ENCODE measurements at places on chromosomes 12 and 14.

DNA sequence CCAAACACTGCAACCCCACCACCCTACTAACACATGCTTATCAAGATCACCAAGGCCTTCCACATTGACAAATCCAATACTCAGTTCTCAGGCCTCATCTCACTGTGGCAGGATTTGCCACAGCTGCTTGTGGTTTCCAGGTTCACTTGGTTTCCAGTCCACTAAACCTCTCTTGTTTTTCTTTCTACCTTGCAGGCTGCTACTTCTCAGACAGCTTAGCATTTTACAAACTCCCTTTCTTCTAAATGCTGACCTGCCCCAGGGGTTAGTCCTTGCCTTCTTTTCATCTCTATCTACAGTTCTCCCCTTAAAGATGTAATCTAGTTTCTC lies 84.1 kb downstream of the BCAT1 start:
- no peak for DNase-seq

DNA sequence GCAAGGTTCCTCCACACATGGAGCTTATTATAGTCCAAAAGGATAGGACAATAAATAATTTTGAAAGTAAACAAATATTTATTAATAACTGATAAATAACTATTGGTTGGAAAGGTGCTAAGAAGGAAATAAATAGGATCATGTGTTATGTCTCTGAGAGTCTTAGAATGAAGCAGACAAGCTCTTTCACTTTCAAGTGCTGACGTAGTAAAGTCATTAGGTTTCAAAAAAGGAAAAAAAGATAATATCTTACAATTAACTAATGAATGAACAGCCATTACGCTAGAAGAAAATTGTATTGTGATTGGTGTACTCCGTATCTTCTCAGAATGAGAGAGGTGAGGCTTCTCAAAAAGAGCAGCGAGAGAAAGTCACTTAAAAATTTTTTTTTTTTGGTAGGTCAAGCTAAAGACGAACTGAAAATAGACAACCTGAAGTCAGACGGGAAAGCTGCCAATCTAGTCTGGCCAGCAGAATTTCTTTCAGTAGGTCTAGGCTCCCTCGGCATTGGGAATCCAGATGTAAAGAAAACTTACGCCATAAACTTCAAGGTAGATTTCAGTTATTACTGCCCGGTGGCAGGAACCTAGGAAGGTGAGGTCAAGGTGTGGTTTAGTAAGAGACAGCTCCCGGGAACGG lies 583 bp upstream of the LEMD3 start:
- DNase-seq = no peak

DNA sequence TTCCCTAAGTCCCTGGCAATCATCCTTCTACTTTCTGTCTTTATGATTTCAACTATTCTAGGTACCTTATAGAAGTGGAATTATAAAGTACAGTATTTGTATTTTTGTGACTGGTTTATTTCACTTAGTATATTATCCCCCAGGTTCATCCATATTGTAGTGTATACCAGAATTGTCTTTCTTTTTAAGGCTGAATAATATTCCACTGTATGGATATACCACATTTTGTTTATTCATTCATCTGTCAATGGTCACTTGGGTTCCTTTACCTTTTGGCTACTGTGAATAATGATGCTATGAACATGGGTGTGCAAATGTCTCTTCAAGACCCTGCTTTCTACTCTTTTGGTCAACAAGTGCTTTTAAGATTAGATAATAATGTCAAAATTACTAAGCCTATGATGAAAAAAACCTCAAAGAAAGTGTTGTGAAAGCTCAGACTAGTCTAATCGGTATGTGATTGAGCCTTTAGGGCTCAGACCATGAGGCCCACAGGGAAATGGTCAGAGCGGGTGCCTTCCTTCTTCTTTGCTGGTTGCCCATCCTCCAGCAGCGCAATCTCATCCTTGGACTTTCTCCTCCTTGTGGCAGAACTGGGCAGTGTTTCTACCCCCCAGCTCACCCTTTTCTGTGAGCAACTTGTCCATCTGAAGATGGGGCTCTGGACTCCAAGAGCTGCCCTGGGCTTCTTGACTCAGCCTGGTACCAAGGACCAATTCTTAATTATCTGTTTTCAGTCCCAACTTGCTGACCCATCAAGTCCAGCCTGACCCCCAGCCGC lies 105.4 kb downstream of the TTC8 start:
- DNase-seq = peak; percentile 3

DNA sequence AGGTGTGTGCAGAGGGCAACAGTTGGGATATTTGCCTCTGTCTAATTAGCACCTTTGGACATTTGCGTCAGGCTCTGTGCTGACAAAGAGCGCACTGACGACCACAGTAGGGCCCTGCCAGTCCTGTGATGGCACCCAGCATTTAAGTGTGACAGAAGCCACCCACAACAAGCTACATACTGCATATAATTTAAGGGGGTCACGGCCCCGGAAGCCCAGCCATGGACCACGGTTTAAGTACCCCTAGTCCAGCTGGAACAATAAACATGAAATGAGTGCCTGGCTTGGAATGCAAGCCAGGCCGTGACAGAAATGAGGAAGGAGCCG lies 16.8 kb upstream of the DYNC1H1 start:
- no peak for DNase-seq

GRCh38 chr14:85762526-85762925 lies 232.6 kb downstream of the FLRT2 start:
- DNase-seq = peak; percentile 1

- DNase-seq = peak; percentile 47
Measured at GRCh38 chr14:74945852-74946658, 9.3 kb downstream of the PGF start.
